ENCODE measurements at places on chromosomes 3 and 15.

DNA sequence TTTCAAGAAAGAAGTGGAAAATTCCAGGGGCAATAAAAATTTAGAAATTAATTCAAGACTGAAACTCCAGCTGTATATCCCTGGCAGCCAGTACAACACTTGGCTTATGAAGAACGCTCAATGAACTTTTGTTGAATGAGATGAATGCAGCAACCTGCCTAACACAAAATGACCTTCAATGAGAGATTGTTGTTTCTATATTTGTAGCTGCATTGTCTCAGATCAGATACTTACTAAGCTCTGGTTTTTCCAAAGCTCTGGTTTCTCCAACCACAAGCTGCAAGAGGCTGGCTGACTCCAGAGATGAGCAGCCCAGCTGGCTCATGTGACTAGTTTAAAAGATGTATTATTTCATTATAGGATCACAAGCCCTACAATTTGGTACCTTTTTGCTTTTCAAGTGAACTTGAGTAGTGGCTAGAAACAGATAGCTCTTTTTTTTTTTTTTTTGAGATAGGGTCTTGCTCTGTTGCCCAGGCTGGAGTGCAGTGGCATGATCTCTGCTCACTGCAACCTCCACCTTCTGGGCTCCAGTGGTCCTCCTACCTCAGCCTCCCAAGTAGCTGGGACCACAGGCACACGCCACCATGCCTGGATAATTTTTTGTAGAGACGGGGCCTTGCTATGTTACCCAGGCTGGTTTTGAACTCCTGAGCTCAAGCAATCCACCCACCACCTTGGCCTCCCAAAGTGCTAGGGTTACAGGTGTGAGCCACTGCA lies 57.4 kb downstream of the UMPS start:
- DNase-seq = no peak

GRCh38 chr3:162605651-162606204 lies 1109.1 kb downstream of the OTOL1 start:
- DNase-seq = no peak

DNA sequence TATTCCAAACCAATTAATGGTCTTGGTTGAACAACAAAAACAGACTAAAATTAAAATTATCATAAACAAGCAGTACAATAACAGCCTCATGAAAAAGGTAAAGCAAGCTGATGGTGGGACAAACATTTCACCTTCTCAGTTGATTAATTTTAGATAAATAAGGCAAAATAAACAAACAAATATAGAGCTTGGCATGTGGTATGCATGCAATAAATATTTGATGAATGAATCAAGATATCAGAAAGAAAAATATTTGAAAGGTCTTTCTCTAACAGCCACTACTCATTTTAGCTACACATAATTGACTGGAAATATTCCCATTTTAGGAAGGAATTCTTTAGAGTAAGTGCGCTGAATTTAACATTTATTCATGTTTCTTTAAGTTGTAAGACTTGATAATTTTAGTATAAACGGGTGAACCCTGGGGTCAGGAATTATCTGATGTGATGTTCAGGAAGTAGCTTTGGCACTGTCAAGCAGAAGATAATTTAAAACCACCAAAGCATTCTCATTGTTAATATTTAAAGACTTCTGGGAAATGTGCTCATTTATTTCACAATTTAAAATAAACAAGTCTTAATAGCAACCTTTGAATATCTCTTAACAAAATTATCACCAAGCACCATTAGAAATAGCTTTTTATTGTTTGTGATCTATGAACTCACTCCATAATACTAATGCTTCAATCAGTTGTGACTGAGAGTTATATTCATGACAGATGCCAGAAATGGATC lies 372.3 kb upstream of the TGFBR2 start:
- no peak for DNase-seq

DNA sequence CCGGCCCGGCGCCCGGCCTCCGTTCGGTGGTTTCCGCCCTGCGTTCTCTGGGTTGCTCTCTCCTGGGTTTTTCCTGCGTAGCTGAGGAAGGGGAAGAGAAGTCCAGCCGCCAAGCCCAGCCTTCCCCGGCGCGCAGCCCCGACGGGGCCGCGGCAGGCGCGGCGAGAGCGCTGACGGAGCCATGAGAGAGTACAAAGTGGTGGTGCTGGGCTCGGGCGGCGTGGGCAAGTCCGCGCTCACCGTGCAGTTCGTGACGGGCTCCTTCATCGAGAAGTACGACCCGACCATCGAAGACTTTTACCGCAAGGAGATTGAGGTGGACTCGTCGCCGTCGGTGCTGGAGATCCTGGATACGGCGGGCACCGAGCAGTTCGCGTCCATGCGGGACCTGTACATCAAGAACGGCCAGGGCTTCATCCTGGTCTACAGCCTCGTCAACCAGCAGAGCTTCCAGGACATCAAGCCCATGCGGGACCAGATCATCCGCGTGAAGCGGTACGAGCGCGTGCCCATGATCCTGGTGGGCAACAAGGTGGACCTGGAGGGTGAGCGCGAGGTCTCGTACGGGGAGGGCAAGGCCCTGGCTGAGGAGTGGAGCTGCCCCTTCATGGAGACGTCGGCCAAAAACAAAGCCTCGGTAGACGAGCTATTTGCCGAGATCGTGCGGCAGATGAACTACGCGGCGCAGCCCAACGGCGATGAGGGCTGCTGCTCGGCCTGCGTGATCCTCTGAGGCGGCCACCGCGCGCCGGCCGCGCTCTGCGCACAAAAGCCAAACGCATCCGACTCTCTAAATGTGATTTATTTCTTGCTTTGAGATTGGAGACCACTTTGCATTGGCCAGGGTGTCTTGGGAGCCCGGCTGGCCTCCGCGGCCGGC lies 727 bp downstream of the RAP2B start:
- no peak for DNase-seq

- DNase-seq = no peak
Measured at GRCh38 chr3:156818890-156819289, 7.3 kb upstream of the LEKR1 start.

GRCh38 chr15:96323319-96324145 lies 7.0 kb upstream of the NR2F2 start:
- DNase-seq = no peak

DNA sequence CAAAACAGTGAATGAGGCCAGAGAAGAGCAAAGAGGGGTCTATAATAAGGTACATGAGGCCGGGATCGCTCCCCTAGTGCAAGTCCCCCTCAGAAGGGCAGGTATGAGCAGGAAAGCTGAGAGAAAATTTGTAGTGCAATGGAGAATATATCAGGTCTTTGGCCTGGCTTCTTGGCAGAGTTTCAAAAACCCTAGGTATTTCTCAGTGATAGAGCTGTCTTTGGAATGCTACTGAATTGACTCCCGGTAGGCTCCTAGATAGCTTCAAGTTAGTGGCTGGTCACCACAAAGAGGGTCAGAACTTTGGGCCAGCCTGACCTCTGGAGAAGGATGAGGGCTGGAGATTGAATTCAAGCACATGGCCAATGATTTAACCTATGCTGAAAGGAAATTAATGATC lies 30.6 kb upstream of the OXTR start:
- DNase-seq = no peak

- no peak for DNase-seq
Measured at GRCh38 chr15:67611370-67612369, 69.2 kb downstream of the MAP2K5 start.

DNA sequence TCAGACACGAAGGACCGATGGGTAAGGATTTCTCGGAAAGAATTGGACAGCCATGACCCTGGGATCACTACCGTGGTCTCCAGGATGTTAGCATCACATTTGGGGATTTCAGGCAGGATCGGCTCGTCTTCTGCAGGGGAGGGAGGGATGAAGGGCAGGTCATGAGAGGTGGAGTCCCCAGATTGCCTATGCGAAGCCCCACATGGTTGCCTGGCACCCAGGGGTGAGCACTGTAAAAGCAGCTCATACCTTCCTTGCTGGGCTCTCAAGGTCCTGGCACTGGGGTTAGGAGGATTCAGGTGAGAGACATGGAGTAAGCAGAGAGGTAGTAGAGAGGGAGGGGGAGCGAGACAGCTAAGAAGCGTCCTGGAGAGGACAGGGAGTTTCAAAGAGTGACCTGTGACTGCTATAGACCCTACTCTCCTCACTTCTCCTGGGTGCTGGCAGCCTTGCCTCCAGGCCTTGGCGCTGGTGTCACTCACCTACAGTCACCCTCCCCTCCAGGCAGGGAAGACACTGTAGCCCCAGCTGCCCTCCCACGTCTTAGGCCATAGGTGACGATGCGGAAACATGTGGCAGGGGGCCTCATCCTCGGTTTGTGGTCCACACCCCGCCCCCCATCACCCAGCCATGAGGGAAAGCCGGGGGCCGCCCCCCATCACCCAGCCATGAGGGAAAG lies 15.0 kb upstream of the EHD4 start:
- no peak for DNase-seq

GRCh38 chr3:168085491-168086119 lies 10.1 kb downstream of the GOLIM4 start:
- no peak for DNase-seq

- DNase-seq = no peak
Measured at GRCh38 chr3:10285272-10286132, 7.2 kb downstream of the GHRL start.

DNA sequence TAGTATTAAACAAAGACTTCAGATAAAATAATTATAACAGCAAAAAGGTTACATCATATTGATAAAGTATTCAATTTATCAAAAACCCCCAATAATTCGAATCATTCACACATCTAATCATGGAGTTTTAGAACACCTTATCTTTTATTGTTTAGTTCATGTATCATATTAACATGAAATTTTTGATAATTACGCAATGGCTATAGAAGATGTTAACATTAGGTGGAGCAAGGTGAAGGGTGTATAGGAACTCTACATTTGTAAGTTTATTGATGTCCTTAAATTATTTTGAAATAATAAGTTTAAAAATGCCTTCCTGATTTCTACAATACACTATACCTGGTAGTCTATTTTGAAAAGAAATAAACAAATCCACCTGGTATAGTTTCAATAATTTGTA lies 696.5 kb upstream of the BCHE start:
- DNase-seq = no peak

- DNase-seq = no peak
Measured at GRCh38 chr3:49013113-49013737, 5.2 kb downstream of the DALRD3 start.

GRCh38 chr3:101204246-101204645 lies 116.1 kb downstream of the IMPG2 start:
- DNase-seq = no peak

DNA sequence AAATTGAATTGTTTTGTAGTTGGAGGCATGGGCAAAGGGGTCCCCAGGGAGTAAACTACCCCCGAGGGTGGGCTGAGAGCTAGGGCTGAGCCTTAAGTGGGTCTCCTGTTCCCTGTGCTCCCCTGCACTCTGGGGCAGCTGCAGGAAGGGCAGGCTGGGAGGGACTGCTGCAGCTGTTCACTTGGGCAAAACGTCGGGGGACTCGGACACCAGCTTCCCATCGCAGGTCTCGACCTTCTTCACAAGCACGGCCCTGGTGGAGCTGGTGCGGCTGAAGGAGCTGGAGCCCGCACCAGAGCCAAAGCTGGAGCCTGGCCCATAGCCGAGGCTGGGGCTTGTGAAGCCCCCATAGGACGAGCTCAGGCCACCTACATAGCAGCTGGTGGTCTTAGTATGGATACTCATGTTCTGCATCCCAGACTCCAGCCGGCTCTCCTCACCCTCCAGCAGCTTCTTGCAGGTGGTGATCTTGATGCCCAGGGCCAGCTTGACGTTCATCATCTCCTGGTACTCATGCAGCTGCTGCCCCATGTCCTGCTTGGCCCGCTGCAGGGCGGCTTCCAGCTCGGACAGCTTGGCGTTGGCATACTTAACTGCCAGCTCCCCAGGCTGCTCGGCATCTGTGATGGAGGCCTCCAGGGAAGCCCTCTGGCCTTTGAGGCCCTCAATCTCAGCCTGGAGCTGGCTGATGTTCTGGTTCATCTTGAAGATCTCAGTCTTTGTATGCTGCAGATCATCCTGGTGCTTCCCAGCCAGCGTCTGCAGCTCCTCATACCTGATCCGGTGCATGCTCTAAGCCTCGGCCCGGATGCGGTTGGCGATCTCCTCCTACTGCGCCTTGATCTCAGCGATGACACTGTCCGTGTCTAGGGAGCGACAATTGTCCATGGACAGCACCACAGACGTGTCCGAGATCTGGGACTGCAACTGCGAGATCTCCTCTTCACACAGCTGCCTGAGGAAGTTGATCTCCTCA lies 423.5 kb upstream of the ARPP21 start:
- DNase-seq = no peak

- DNase-seq = no peak
Measured at GRCh38 chr15:56205061-56205876, 38.4 kb downstream of the RFX7 start.

- DNase-seq = peak; percentile 67
Measured at GRCh38 chr15:90001062-90001682, at the start of gene ZNF710. Gene ZNF710, plus strand, starts transcription at chr15:90001324. Its CDS starts 65,814 bp downstream, at chr15:90067138.

- no peak for DNase-seq
Measured at GRCh38 chr15:50148362-50148963, 29.4 kb upstream of the ATP8B4 start.

- DNase-seq = no peak
Measured at GRCh38 chr15:67731112-67731721, 94.1 kb upstream of the SKOR1 start.

DNA sequence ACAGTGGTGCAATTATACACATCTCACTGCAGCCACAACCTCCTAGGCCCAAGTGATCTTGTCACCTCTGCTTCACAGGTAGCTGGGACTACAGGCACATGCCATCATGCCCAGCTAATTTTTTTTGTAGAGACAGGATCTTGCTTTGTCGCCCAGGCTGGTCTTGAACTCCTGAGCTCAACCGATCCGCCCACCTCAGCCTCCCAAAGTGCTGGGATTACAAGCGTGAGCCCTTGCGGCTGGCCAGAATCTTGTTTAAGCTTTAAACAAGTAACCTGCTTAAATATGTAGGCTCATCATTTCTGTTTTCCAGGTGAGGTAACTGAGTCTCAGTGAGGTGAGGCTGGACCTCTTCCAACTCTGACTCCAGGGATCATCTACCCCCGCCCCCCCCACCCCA lies 7.7 kb upstream of the PSTPIP1 start:
- no peak for DNase-seq

DNA sequence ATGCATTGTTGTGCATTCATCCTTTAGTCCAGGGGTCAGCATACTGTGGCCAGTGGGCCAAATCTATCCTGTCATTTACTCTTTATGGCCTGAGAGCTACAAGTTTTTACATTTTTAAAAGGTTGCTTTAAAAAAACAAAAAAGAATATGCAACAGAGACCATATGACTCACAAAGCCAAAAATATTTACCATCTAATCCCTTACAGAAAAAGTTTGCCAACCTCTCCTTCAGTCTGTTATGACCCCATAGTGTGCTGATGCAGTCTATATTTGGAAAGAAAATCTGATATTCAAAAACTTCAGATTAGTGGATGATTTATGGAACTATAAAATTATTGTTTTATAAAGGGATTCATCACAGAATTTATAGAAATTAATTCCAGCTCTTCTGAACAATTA lies 237.5 kb upstream of the IL12A start:
- no peak for DNase-seq
